NCI-H1417 (cell line): ENCODE measurements at places on chromosomes 7 and 10.

- DNase-seq, result peak; percentile 91
These were observed 101.6 kb downstream of the DYNC2I1 start for GRCh38 chr7:158957921-158958491.

DNA sequence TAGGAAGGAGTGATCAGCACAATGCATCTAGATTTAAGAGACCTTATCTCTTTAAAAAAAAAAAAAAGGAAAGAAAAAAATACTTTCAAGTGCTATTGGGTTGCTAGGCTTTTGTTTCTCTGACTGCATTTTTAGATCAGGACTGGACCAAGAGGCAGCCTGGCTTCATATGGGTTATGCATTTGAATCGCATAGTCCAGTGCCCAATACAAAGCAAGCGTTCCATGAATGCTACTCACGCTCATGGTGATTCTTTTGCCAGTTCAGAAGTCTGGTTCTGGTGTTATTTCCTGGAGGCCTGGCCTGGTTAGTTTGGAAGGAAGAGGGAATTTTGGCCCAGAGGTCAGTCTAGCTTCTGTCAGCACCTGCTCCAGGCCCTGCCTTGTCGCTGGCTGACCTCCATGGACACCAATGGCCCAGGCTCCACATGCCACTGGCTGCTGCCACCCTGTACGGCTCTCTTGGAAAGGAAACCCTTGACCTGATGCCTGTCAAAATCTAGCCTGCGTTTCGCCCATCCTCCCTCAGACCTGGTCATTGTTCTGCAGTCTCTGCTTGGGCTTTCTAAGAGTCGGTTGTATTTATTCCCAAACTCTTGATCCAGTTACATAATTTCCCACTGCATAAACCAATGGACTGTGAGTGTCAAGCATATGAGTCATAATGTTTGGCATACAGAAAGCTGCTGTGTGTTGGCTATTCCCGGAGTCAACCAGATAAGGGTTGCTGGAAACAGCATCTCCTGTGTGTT is 74.3 kb upstream of the MKX start:
- DNase-seq, result no peak

DNA sequence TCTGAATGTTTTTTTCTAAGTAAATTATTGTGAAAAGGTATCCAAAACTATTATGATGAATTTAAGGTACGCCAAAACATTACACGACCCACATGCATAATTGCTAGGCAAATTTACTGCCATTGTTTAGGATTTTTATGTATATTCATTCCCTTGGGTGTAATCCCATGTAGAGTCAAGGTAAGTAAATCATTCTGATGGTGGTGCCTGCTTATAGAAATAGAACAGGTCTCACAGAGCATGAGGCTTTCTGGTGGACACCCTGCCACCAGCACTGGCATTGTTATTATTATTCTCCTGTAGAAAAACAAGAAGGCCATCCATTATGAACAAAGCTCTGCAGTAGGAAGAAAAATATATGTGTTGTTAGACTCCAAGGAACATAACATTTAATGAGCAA is 111.7 kb upstream of the ZNF804B start:
- peak; percentile 47 for DNase-seq

DNA sequence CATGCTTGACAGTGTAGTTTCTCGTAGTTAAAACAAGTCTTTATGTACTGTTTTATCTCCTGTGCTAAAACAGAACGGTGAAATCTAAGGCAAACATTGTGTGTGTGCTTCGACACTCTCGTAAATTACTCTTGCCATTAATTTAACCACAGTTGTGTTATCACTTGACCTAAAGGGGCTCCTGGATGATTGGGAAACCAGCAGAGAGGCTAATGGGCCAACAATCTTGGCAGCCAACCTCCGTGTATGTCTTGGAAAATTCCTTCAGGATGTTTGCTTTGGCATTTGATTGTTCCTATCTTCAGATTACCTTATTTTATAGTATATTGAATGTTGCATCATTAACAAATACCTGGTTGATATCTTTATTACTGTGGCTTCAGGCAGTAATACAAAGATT is 409.5 kb downstream of the SDK1 start:
- peak; percentile 16 for DNase-seq

DNA sequence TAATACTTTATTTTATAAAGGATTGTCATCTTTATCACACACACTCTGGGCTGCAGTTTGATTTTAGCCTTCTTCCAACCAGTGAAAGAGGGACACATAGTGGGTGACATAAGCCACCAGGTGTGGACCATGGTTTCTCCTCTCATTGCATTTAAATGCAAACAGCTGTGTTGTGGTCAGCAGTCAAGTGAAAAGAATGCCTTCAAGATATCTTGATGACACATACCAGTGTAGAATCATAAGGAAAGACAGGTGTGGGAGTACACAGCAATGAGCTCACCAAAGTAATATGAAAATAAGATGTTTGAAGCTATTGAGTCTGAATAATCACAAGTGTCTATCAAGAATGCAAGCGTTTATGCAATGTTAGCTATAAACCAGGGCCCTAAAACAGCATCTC is 580.0 kb downstream of the XPNPEP1 start:
- DNase-seq, result no peak

DNA sequence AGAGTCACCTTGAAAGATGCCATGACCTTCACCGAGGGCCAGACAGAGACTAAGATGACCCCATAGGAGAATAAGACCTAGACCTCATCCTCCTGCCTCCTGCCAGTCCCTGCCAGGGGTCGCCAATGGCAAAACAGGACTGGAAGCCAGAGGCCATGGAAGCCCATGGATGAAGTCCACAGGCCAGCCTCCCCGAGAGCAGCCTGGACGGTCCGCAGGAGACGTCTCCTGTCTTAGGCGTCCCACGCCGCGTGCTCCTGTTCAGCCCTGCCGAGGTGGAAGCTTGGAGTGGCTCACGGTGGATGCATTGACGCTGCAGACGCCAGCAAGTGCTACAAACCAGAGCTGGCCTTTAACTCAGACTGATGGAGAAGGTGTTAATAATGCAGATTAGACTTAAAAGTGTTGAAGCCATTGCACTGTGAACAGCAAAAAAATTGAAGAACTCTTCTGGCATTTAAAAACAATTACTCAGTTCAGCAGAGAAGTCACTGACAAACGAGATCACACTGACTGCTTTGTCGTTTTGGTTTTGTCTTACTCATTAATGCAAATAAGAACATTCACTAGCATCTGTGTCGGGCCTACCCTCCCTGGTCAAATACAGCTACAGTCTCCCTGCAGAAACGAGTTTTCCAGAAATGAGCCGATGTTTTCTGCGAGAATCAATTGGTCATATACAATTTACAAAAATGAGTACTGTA is 38.1 kb upstream of the FAM20C start:
- no peak for DNase-seq

DNA sequence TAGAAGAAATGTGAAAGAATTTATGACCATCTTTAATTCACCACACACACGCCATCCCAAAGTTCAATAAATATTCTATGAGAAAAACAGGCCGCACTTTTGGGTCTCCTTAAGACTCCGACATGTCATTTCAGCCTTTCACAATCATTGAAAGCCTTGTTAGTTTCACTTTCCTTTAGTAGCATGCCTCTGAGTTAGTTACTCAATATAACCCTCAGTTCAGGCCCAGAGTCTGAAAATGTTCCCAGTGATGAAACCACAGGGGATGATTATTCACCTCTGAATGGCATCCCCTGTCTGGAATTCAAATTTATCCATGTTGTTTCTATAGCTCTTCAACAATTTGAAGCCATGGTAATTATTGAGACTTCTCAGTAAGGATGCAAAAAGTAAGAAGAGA is 278.1 kb upstream of the NRP1 start:
- DNase-seq, result no peak

- DNase-seq, result no peak
These were observed 47.2 kb downstream of the PYROXD2 start for GRCh38 chr10:98367604-98368451.

- no peak for DNase-seq
These were observed 179.5 kb downstream of the JCAD start for GRCh38 chr10:29879862-29880261.

DNA sequence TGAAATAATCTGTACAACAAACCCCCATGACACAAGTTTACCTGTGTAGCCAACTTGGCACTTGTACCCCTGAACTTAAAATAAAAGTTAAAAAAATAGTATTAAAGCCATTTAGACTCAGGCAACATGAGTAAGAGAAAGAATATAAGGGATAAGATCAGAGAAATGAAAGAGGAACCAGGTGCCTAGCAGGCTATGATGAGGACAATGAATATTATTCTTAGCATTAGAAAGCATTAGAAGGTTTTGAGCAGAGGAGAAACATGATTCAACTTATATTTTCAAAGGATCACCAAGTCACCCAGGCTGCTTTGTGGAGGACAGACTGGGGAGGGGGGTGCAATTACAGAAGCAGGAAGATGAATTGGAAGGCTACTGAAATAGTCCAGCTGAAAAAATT is 48.1 kb upstream of the TES start:
- no peak for DNase-seq

DNA sequence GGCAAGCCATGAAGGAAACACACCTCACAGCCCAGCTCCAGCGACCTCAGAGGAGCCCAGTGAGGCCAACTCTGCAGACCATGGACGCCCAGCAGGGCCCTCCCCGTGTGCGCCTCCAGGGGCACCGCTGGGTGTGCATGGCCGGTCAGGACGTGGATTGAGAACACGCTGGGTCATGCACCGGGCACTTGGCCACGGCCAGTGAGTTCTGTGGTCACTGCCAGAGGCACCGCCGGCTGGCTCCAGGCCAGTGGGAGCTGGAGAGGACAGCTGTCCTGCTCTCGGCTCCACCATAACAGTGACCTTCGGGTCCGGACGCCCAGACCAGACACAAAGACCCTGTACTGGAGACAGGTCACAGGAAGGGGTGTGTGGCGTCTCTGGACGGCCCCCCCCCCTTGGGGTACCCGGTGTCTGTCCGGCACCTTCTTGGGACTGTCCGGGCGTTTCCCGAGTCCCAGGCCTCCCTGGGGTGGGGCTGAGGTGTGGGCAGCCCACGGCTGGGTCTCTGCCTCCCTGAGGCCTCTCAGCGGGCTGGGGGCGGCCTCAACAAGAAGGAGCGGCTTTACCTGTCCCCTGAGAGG is 50.4 kb upstream of the NKX6-2 start:
- DNase-seq, result no peak

DNA sequence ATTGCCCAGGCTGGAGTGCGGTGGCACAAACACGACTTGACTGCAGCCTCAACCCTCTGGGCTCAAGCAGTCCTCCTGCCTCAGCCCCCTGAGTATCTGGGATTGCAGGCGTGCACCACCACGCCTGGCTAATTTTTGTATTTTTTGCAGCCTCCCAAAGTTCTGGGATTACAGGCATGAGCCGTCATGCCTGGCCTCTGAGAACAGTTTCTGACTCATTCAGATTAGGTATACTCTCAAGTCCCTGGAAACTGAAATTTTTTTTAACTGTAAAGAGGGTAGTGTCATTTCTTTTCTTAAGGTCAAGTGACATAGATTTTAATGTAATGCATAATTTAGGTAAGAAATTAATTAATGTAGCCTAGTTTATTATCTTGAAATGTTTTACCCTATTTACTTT is 104.7 kb downstream of the SEPTIN7 start:
- no peak for DNase-seq

GRCh38 chr7:22723637-22724036 is 3.4 kb upstream of the IL6 start:
- DNase-seq, result no peak

- DNase-seq, result no peak
These were observed 199.8 kb downstream of the EBF3 start for GRCh38 chr10:129764011-129764900.

- no peak for DNase-seq
These were observed 1262.3 kb upstream of the PHF14 start for GRCh38 chr7:9711259-9711918.
